ENCODE measurements at places on chromosomes 6 and 20.

- DNase-seq: no peak
Observed at GRCh38 chr6:169985121-169986015, 233.9 kb downstream of the ERMARD start.

DNA sequence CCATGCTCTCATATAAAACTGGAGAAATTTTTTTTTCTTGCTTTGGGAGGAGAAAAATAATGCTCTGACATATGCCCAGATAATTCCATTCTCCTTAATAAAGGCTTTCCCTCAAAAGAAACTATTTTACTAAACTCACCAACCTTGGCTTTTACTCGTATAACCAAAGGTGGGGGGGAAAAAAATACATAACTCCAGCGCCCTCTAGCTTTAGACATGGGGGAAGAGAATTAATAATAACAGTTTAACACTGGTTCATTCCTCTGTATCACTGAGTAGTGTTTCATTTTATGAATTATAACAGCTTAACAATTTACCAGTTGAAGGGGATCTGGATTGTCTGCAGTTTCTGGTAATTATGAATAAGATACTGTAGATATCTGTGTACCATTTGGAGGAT lies 1226.1 kb downstream of the GRIK2 start:
- DNase-seq: peak; percentile 10

- DNase-seq: no peak
Observed at GRCh38 chr20:64240243-64241015, 15.1 kb upstream of the PCMTD2 start.

- DNase-seq: no peak
Observed at GRCh38 chr20:49583669-49584417, 15.9 kb upstream of the PTGIS start.

- no peak for DNase-seq
Observed at GRCh38 chr20:42095221-42095620, 477.0 kb upstream of the CHD6 start.

DNA sequence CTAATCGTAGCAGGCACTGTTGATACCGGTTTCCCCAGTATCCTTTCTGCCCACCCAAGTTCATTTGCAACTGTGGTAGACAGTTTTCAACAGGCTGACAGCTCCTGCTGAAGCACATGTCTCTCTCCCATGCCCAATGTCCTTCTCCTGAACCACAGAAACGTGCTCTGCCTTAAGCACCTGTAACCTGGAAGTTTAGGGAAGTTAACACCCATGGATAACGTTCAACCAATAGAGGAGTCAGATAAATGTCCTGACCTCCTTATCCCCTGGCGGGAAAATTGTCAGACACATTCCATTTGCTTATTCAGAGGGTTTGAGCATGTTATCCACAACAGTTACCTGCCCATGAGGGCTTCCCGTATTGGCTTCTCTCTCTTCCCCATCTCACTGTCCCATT lies 29.8 kb upstream of the MOCS1 start:
- no peak for DNase-seq

DNA sequence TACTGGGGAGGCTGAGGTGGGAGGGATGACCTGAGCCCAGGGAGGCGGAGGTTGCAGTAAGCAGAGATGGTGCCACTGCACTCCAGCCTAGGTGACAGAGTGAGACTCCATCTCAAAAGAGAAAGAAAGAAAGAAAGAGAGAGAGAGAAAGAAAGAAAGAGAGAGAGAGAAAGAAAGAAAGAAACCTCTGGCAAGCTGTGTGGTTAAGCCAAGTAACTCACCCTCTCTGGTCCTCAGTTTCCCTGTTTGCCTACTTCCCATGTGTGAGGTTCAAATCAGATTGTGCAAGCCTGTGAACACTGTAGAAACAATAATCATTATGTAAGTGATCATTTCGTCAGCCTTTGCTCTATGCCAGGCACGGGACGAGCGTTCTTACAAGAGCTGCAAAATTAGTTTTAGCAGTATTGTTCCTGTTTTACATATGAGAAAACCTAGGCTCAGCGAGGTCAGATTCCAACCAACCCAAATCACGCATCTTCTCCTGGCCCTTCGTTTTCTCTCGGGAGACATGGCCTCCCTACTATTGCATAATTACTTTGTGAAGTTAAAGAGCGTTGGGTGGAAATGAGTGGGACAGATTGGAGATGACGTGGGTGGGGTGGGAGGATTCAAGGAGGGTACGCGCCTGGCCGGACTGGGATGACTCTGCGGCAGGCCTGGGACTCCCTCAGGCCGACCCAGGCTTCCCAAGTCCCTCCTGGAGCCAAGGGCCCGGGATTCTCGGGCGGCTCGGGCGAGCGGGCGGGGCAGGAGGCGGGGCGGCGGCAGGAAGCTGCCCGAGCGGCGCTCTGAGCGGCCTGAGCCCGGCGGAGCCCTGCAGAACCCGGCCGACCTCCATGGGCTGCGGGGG lies at the start of gene SNX21:
SNX21 (plus strand) TSS at position 770 of the 853 bp plus-strand sequence. CDS start 121 bp downstream, outside the sequence.
- peak; percentile 93 for DNase-seq

DNA sequence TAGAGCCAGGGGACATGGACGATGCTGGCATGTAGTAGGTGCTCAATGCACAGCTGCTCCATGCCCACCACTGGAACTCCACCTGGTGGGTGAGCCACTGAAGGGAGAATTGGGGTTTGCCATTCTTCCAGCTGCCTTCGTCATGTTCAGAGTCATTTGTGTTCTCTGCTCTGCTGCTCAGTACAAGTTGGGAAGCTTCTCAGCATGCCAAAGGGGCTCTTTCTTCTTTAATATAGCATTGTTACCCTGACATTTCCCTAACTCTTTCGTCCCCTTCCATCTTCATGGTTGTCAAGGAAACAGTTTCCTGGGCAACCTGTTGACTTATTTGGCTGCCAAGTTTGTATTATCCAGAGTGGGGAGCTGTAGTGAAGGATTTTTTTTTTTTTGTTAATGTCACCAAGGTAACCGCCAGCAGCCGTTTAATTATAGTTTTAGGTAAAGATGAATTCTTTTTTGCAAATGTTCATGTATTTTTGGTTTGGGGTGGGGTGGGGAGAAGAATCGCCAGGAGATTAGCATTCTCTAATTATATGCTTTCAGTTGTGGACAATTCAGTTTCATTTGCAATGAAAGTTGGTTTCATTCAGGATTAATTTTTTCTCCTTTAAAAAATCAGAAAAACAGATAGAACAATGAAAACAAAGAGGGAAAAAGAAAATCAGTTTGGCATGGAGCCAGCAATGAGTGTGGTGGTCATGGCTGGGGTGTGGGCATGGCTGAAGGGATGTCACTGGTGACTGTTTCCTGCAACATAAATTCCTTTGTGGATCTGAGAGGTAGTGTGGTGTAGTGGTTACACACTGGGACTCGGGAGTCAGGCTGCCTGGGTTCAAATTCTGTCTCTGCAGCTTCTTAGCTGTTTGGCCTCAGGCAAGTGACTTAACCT lies 73.0 kb upstream of the KCNG1 start:
- DNase-seq: no peak

DNA sequence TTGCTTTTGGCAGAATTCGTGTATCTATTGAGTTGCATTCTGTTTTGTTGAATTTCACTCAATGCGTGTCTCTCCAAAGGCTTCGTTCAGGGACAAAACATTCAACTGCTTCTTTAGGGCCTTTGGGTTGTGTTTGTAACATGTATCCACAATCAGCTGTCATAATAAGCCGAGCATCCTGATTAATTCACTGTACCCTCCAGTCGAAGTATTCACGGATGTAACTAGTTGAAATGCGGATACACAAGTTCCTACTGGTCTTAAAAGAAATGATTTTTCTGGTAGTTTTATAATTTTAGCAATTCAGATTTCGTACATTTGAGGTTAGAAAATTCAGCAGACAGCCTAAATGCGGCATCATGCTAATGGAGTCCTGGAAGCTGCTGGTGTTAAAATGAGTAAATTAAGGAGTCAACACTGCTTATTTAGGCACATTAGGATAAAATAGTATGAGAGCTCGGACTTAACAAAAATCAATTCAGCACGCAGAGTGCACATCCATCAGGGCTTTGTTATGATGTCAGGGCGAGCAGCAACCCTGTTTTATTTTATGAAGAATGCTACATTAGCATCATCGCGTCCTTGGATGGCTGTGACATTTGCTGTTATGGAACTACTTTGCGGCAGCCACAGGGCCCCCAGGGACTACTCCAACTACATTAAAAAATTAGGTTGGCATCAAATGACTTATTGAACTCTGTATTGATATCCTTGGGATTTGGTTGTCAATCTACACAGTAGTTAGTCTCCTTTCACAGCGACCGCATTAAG lies 489.3 kb upstream of the FLRT3 start:
- no peak for DNase-seq

DNA sequence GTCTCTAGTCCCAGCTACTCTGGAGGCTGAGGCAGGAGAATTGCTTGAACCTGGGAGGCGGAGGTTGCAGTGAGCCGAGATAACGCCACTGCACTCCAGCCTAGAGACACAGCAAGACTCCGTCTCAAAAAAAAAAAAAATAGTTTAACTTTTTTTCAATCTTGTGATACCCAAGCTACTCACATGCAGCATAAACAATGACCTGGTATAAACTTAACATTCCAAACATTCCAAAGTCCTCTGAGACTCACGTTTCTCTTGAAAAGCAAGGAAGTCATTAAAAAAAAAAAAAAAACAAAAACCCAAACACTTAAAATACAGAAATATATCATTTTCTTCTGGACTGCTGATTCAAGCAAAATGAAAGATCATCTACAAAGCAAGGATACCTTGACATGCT lies 14.3 kb downstream of the CRNKL1 start:
- DNase-seq: no peak

DNA sequence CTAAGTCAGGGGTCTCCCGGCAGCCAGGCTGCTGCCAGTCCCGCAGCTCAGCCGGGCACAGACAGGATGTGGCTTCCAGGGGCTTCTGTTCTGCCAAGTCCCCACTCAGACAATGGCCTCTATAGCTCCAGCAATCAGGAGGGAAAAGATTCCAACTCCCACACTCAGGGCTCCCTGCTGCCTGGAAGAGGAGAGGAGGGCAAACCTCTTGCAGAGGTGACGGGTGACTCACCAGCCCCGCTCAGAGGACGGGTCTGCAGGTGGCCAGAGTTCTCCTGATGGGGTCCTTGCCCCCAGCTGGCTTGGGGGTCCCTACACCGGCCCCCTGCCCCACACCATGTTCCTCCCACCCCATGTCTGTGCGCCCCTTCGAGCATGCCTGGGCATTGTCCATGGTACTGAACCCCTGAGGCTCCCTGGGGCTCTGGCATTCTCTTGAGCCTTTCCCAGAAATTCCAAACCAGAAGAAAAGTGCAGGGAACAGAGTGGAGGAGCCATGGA lies 32.6 kb downstream of the NTSR1 start:
- no peak for DNase-seq

DNA sequence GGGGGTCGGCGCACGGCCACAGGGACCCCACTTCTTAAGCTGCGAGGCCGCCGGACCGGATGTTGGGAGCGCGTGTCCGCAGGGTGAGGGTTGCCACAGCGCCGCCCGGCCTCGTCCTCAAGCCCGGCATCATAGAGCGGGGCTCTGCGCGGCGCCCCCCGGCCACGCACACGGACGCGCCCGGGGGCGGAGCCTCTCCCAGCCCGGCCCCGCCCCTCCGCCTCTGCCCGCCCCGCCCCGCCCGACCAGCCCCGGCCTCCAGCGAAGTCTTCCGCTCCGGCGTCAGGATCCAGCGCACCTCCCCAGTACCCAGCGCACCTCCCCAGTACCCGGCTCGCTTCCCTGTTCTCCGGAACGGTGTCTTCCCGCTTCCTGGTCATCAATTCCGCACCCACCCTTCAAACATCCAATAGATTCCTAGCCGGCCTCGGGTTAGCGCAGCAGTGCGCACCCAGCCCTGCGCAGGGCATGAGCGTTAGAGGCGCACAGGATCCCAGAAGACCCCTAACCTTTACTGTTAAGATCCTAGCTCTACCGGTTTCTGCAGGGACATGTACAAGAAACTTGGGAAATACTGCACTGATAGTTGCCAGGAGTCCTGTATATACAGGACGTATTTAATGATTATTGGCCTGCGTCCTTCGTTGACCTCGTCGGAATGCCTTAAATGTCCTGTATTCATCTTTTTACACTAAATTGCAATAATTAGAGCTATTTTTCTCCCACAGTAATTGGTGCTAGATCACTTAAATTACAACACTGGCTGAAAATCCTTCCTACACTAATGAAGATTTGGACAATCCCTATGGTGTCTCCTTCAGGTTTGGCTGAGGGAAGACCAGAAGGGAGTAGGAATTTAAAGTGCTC lies 535 bp upstream of the DNAAF9 start:
- DNase-seq: peak; percentile 95

DNA sequence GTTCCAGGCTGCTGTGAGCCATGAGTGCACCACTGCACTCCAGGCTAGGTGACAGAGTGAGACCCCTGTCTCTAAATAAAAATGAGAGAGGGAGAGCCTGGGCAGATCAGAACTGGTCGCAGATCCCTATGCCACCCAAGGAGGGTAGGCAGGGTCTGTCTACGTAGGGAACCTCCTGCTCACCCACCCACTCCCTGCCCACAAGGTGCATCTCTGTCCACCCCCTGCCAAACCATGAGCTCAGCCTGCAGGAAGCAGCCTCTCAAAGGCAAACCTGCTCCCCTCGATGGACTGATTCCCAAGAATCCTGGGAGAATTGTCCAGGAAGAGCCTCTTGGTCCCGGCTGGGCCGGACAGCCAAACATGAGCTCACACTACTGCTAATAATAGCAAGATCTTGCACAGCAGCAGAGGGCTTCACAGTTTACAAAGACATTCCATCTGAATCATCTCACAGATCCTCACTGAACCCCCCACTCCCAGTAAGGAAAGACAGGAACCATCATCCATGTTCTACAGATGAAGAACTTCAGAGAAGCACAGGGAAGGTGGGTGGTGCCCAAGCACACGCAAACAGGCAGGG lies 27.8 kb upstream of the TLDC2 start:
- DNase-seq: no peak

DNA sequence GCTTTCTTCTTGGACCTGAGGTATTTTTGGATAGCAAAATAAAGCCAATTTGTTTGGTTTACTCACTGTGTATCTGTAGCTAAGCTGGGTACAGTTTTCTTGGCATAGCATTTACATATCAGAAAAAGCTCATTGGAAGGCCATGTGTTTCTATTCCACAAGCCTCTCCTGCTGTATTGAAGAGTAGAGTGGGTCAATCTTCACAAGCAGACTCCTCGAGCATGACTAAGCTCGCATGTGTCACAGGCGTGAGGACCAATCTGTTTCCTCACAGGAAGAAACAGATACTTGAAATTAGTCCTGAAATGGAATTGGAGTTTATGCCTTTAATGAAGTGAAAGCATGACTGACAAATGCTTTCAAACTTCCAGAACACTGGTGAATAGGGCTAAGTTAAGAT lies 1279.0 kb upstream of the MAP3K7 start:
- DNase-seq: no peak

GRCh38 chr6:116697480-116697879 lies 16.5 kb downstream of the KPNA5 start:
- DNase-seq: no peak

DNA sequence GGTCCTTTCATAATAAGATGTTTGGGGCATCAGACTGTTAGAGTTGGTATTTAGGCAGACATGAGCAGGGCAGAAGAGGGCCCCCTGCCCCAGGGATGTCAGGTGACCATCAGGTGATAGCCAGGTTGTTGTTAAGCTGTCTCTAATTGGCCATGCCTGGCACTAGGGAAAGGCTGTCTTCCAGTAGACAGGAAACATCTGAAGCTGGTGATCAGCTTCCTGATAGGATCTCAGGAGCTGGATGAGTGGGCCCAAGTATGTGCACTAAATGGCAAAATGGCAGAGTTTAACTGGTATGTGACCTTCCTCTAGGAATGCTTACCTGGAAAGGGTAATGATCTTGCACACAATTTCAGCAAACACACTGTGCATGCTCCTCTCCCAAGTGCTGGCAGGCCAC lies 190.7 kb downstream of the CDH26 start:
- no peak for DNase-seq
